ENCODE measurements at places on chromosomes 3 and 15.

GRCh38 chr15:101545548-101546505, 56.3 kb upstream of the PCSK6 start:
- no peak for DNase-seq

- no peak for DNase-seq
Measured at GRCh38 chr3:52364322-52365035, 48.4 kb downstream of the DNAH1 start.

DNA sequence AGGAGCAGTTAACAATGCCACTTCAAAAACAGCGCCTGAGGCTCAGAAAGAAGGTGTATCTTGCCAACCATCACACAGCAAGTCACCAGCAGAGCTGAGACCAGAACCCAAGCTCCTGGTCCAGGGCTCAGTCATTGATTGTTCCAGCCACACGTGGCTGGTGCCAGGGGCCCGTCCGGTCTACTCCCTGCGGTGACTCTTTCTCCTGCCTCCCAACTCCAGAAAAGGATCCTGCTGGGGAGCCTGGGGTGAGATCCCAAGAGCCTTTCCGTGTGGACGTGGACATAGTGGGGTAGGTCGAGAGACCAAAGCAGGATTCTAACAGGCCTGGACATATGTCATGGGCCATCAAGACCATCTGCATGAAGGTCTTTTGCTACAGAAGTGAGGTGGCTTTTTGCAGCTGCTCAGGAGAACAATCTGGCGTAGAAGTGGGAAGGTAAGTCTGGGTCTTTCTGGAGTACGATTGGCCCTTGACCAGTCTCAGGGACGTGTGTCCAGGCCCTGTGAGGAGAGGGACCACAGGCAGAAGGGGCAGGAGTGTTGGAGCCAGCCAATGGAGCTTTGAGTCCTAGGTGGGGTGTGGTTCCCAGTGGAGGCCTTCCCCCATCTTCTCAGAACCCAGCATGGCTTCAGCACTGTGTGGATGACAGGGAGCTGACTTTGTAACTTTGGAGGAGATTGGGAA, 105.4 kb downstream of the HMG20A start:
- no peak for DNase-seq

DNA sequence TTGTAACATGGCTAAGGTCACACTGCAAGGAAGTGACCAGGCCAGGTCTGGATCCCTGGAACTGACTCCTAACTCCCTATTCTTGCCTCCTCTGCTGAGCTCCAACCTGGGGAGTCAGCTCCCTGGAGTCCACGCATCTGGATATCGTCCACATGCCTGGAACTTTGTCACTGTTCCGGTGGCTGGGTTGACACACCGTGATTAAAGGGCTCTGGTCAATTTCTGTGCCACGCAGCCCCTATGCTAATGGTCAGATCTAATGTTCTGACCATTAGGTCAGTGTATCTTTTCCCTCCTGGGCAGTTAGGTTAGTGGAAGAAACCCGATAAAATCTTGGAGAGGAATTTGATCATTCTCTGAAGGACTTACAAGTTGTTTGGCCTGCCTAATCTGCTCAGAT, 1.6 kb upstream of the TPM1 start:
- no peak for DNase-seq

DNA sequence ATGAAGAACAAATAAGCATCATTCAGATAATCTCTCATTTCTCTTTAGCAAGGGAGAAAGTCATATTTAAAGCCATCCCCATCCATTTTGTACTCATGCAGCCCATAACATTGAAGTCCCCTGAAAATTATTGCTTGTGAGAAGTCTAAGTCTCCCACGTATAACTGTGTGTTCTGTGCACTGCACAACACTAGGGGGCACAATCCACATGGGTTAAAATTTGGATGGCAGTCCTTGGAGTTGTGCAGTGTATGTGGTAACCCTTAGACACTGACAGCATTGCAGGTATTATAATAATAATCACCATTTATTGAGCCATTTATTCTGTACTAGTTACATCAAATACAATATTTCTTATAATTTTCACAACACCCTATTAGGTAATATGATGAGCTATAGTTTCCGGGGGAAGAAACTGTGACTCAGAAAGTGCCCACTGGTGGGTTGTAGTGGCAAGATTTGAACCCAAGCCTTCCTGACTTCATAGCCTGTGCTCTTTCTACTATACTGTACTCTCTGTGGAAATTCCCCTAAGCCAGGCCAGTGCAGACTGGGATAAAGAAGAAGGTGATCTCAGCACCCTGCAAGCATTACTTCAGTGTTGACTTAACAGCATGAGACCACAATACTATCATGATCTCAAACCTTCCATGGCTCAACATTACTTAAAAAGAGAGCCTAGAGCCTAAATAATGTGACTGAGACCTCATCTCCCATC, 15.7 kb downstream of the KCNAB1 start:
- no peak for DNase-seq

DNA sequence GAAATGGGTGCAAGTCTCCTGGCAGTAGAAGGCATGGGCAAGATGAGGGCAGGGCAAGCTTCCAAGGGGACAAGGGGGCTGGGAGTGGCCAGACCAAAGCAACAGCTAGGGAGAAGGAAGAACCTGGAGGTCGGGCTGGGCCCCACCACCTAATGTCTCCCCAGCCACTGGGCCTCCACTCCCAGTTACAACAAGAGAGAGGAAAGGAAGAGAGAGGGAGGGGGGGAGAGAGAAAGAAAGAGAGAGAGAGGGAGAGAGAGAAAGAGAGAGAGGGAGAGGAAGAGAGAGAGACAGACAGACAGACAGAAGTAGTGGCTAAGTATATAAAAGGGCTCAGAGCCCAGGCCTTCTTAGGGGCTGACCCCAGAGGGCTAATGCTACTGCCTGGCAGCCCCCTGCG, 6.9 kb downstream of the DUSP7 start:
- no peak for DNase-seq

DNA sequence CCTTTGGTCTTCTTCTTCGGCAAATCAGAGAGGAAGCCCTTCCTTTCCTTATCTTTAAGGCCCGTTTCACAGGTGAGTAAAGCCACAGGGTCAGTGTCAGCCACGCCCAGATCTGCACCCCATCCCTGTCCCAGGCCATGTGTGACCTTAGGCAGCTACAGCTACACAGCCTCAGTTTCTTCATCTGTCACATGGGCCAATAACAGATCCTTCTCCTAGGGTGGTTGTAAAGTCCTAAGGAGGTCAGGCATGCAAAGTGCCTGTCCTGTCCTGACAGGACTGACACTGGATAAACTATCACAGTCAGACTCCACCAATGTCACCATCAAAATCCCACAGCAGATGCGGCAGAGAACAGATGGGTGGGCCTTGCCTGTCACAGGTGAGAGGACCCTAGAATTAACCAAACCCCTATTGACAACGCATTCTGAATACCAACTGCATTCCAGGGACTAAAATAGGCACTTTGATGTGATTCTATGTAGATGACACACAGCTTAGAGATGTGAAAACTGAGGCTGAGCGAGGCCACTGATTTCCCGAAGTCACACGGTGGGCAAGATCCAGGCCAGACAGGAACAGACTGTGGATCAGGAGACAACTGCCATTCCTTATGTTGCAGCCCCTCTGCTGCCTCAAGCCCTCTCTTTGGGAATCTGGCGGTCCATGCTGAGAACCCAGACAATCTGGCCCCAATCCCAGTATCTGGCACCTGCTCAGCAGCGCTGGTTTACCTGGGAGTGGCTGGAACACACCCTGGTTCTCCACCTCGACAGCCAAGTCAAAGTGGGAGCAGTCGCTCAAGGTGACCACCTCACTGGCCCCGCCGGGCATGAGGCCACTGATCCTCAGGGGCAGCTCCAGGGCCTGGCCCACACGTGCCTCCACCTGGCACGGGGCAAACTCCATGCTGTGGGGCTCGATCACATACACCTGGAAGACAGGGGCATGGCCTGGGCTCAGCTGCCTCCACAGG, 48.7 kb downstream of the NUP210 start:
- no peak for DNase-seq

GRCh38 chr3:57783186-57784088, 27.3 kb downstream of the SLMAP start:
- no peak for DNase-seq

DNA sequence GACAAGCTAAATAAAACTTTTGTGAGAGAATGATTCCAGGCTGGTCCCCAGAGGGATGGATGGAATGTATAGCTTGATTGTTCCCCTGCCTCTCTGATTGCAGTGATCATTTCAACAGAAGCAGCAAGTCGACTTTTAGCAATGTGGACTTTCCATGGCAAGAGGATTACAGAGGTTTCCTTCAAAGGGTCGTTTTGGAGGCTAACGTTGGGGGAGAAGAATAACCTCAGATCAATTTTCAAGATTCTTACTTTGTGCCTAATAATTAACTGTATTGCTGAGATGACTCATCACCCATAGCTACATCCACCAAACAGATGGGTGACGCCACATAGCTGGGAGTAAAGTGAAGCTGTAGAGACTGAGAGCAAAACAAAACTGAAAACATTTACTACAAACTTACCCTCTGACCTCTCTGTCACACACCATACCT, 79.9 kb downstream of the GTPBP8 start:
- DNase-seq: no peak

- DNase-seq: no peak
Measured at GRCh38 chr3:156291272-156292123, 171.1 kb downstream of the KCNAB1 start.

DNA sequence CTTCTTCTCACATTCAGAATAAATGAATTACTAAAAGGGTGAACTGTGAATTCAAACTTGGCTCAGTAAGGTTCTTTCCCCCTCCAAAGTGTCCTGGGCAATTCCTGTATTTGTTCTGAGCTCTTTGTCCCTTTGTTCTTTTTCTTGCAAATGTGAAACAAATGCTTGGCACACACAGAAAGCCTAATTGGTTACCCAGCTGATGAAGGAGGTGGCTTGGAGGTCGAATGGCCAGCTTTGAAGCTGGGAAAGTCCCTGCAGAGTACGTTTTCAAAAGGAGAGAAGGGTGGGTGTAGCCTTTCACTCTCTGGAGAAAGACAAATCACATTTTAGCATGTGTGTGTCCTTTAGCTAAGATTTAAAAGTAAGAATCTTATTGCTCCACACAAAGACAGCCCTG, 154.4 kb downstream of the PEX5L start:
- DNase-seq: no peak

- DNase-seq: no peak
Measured at GRCh38 chr3:190680691-190681090, 166.8 kb downstream of the IL1RAP start.

GRCh38 chr3:38325256-38325655, 21.3 kb upstream of the XYLB start:
- no peak for DNase-seq
